Type B pancreatic cell (in vitro differentiated cells): ENCODE measurements at places on chromosomes 16 and 17. TPM values are rescaled to one million over a fixed set of nuclear protein-coding genes. Genes with fewer than 3 reads are reported as not detected.

The PPP1R27 gene
- total RNA-seq, result not detected in 2 replicates

The NUP88 gene
- total RNA-seq, result 58.8 and 72.4 TPM in 2 replicates

The ZFP90 gene
- total RNA-seq, result 21.8 and 44.7 TPM in 2 replicates

The DNAH17 gene
- total RNA-seq, result 0.07 and 0.33 TPM in 2 replicates

The CHST4 gene
- total RNA-seq, result 0.33 TPM in 1 of 2 replicates, not detected in the other

The KCNJ16 gene
- 6.2 and 13.5 TPM in 2 replicates for total RNA-seq

The EFCAB13 gene
- total RNA-seq, result 4.4 and 7.1 TPM in 2 replicates

The RHBDL1 gene
- total RNA-seq, result 2.2 and 2.7 TPM in 2 replicates

The HSD11B2 gene
- total RNA-seq, result 5.4 and 8.5 TPM in 2 replicates

The CYBA gene
- 120 and 144 TPM in 2 replicates for total RNA-seq

The GRB7 gene
- 31.8 and 73.9 TPM in 2 replicates for total RNA-seq

The HOXB1 gene
- total RNA-seq, result 0.29 and 0.79 TPM in 2 replicates

The INCA1 gene
- 0.72 and 0.86 TPM in 2 replicates for total RNA-seq

The TAT gene
- 0.14 TPM in 1 of 2 replicates, not detected in the other for total RNA-seq

The SDF2 gene
- total RNA-seq, result 59.2 and 63.9 TPM in 2 replicates

The CIITA gene
- not detected in 2 replicates for total RNA-seq

The GDPD3 gene
- 19.7 and 23.2 TPM in 2 replicates for total RNA-seq

The MAFG gene
- total RNA-seq, result 22.4 and 30.0 TPM in 2 replicates

The TNP2 gene
- total RNA-seq, result not detected in 2 replicates

The VKORC1 gene
- total RNA-seq, result 70.1 and 78.9 TPM in 2 replicates

The KATNB1 gene
- total RNA-seq, result 20.2 and 31.7 TPM in 2 replicates

The TP53TG3F gene
- not detected in 2 replicates for total RNA-seq

The KRTAP2-1 gene
- total RNA-seq, result not detected in 2 replicates

The GAST gene
- total RNA-seq, result 119 and 193 TPM in 2 replicates

The SLC38A10 gene
- 85.0 and 118 TPM in 2 replicates for total RNA-seq

The KRTAP4-3 gene
- total RNA-seq, result not detected in 2 replicates

The WFDC1 gene
- total RNA-seq, result 0.95 and 2.0 TPM in 2 replicates

The NHLRC4 gene
- total RNA-seq, result 0.52 and 1.4 TPM in 2 replicates

The CIAO3 gene
- 41.4 and 44.5 TPM in 2 replicates for total RNA-seq

The MYO15A gene
- total RNA-seq, result 1.8 and 2.2 TPM in 2 replicates

The SMIM22 gene
- 5.0 and 7.8 TPM in 2 replicates for total RNA-seq

The RDM1 gene
- total RNA-seq, result 3.9 and 4.4 TPM in 2 replicates

The ACSM3 gene
- 22.6 and 51.2 TPM in 2 replicates for total RNA-seq

The ADAMTS18 gene
- 5.5 and 7.9 TPM in 2 replicates for total RNA-seq

The KRT33B gene
- total RNA-seq, result not detected in 2 replicates

The SLC22A31 gene
- 2.9 and 5.3 TPM in 2 replicates for total RNA-seq

The FSCN2 gene
- 3.6 and 3.8 TPM in 2 replicates for total RNA-seq

The CTRB1 gene
- total RNA-seq, result not detected in 2 replicates

The C17orf67 gene
- 2.0 and 4.1 TPM in 2 replicates for total RNA-seq

The HS3ST4 gene
- total RNA-seq, result 3.6 TPM in 2 replicates

The OTOP2 gene
- total RNA-seq, result 0.12 TPM in 1 of 2 replicates, not detected in the other

The C17orf78 gene
- total RNA-seq, result 1.6 TPM in 1 of 2 replicates, not detected in the other
